ENCODE measurements at places on chromosomes 6 and 20.

DNA sequence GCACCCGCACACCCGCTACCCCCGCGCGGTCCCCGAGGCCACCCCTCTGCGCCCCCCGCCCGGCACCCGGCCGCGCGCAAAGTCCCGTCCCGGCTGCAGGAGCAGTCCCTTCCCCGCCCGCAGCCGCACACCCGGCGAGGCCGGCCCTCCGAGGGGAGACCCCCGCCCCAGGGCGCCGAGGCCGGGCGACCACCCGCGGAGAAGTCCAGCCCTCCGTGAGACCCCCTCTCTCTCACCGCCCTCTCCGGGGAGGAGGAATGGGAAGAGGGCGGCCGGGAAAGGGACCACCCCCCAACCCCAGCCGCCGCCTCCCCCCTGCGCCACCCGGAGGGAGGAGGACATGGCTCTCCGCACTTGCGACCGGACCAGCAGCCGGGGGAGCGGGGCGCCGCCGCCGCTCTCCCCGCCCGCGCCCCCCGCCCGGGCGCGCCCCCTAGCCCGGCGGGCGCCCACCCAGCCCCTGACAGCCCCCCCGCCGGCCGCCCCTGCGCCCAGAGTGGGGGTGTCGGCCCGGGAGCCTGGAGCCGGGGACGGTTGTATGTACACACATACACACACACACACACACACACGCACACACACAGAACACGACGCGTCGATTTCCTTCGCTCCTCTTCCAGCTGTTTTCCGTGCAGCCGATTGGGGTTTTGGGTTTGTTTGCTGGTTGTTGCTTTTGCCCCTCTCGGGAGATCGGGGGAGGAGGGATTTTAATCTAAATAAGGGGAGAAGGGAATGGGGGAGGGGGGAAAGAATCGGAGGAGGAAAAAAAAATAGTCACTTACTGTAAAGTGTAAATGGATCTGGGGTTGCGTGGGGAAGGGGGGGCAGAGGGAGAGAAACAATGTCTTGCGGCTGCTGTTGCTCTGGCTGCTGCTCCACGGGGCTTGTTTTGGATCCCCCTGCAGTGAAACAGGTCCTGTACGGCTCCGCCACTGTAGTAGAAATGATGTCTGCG is at the start of gene ATXN1:
ATXN1 (minus strand) TSS at position 945 of the 955 bp plus-strand sequence.
- no peak for DNase-seq

GRCh38 chr6:134451529-134451928 is 133.6 kb upstream of the SGK1 start:
- DNase-seq = no peak

DNA sequence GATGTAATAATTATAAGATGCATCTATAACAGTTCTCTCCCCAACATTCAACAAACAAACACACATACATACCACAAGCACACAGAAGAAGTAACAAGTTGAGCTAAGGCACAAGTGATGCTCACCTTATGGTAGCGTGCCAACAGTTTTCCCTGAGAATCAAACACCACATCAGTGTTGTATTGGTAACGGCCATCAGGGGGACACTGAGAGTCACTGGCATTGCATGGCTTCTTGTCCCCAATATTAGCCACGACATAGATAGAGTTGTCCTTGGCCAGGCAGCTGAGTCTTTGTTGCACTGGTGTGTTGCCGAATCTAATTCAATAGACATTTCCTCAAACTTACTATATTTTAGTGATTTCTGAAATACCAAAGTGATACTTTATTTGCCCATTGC is 14.8 kb upstream of the VNN1 start:
- DNase-seq = no peak

DNA sequence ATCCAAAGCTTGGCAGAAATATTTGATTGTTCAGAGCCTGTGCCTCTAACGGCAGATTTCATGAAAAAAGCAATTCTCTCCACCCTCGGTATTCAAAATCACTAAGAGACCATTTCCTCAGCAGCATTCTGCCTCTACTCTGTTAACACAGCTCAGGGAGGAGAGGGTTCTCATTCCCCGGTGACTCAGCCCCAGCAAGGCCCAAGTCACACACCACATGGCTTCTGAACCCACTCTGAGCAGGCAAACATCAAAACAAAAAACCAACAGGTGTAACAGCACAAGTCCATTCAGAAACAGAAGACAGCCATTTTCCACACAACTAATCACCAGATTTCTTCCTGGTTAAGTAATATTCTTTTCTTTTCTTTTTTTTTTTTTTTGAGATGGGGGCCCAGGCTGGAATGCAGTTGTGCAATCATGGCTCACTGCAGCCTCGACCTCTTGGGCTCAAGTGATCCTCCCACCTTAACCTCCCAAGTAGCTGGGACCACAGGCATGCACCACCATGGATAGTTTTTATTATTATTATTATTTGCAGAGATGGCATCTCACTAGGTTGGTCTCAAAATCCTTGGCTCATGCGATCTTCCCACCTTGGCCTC is 55.4 kb downstream of the GFOD1 start:
- no peak for DNase-seq

DNA sequence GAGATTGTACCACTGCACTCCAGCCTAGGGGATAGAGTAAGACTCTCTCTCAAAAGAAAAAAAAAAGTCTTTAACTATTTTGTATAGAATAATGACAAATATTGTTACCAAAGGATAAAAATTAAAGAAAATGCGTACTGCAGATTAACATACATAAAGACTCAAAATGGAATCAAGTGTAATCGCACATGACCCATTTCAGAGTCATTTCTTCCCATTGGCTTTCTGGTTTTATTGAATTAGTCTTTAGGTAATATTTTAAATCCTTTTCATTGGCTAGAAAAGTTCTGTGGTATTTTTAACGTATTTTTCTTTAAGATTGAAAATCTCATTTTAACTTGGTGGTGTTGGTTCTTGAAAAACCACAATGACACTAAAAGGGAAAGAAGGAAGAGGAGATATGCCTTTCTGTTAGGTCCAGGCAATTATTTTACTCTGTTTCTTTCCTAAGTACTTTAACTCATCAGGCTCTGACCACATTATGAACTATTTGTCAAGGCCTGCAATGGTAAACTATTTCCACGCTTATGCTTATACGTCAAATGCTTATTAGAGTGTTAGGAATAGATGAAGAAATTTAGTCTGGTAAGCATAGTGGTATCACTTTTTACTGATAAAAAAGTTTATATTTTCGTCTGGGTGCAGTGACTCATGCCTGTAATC is 52.3 kb downstream of the PLEKHG1 start:
- DNase-seq = no peak

DNA sequence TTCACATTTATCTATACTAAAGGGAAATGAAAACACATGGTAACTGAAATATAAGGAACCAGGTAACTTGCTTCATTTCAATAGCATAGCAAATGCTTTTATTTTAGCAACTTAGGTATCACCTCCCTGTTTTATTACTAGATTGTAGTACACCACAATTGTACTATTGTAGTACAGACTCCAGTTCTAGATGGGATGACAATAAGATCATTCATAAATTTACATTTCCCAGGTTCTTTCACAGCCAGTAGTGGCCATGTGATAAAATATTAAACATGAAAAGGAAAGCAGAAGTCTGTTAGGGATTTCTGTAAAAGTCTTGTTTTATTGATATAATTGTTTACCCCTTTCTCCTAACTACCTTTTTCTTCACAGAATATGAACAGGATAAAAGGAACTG is 97.2 kb downstream of the LMBRD1 start:
- no peak for DNase-seq

GRCh38 chr6:22476811-22477390 is 92.5 kb upstream of the HDGFL1 start:
- DNase-seq = no peak

GRCh38 chr6:125888989-125889656 is 67.4 kb upstream of the HINT3 start:
- no peak for DNase-seq

DNA sequence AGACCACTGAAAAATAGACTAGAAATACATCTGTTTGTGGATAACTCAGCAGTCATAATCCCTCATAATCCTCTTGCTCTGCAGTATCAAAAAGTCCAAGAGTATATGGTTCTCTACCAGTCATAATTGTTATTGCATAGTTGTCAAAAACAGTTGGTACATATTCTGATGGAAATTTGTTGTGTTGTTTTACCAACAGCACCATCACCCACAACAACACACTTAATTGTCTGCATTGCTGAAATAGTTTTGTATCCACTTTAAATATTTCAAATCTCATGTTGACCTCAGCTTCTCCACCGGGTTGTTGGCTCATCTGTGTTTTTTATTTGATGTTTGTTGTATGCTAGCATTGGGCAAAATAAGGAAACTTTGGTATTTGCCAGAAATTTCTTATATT is 39.4 kb downstream of the ITCH start:
- DNase-seq = no peak

GRCh38 chr6:26322645-26323482 is 42.1 kb upstream of the BTN3A2 start:
- peak; percentile 43 for DNase-seq

DNA sequence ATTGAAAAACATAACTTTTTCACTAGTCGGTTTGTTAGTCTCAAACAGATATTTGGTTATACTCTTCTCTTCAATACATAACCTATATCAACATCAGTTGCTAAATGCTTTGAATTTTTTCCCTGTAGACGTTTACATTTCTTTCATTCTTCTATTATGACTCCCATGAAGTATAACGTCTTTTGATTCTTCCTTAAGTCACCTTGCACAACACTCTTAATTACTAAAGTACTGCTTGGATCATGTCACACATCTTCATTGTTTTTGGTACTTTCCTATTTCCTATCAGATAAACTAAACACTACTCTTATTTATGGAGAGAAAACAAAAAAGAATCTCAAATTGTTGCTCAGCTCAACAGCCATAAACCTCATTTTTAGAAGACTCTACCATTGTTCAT is 23.0 kb upstream of the BMP5 start:
- DNase-seq = no peak

- no peak for DNase-seq
Measured at GRCh38 chr6:119800526-119800925, 451.0 kb upstream of the MAN1A1 start.

GRCh38 chr6:140572129-140572528 is 1197.7 kb upstream of the CITED2 start:
- no peak for DNase-seq

DNA sequence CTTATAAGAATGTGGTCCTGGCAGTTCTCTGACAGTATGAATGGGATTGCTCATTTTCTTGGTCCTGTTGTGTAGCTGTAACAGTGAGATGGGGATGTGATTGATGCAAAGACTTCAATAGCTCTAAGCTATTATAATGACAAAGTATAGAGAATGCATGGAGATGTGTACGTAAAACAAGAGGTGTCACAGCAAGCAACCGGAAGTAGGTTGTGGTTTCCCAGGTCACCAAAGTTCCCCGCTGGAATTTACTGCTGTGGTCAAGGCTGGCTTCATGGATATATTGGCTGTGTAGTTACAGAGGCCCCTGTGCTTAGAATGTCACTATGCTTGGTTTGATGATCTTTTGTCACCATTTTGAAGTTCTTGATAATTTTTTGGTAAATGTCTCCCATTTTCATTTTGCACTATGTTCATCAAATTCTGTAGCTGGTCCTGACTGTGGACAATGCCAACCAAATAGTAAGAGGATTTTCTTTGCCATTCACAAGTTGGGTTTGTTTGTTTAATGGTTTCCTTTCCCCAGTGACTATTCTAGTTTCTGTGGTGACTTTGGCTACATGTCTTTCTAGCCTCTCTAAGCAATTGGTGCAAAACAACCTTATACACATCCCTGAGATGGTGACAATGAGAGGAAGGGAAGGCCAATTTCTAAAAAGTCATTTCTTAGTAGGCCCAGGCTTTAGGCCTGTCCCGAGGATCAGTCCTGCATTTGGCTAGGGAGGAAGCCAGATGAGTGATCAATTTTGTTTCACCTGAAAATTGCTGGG is 10.5 kb downstream of the DNAH8 start:
- DNase-seq = no peak

- no peak for DNase-seq
Measured at GRCh38 chr6:101980924-101981323, 587.4 kb downstream of the GRIK2 start.

DNA sequence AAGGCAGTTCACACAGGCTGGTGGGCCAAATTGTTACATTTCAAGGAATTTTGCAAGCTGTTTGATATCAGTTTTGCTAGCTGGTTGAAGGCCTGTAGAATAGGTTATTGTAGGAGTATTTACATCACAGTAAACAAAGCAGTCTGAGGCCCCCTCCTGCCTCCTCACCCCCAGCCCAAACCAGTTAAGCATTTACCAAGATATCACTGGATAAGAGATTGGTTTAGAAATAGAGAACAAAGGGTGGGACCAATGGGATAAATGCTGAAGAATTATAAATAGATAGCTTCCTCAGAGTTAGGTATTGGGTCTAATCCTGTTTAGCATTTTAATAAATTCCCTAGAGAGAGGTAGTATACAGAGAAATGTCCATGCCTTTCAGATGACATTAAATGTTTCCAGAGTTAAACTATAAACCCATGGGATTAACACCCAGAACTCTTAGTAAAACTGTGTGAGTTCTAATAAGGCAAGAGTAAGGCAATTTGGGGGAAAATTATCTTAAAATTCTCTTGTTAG is 2.3 kb upstream of the PHACTR2 start:
- DNase-seq = no peak

DNA sequence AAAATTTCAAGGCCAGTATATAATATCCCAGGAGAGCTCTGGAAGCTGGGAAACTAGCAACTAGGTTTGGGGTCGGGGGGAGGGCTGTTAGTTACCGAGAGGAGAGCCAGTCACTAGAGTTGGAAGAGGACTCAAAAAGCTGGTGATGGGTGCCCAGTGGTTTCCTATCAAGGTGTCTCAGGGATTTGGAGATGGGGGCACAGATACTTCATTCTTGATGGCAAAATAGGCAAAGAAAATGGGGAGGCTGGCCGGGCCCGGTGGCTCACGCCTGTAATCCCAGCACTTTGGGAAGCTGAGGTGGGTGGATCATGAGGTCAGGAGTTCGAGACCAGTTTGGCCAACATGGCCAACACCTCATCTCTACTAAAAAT is 805 bp downstream of the PHF1 start:
- no peak for DNase-seq

DNA sequence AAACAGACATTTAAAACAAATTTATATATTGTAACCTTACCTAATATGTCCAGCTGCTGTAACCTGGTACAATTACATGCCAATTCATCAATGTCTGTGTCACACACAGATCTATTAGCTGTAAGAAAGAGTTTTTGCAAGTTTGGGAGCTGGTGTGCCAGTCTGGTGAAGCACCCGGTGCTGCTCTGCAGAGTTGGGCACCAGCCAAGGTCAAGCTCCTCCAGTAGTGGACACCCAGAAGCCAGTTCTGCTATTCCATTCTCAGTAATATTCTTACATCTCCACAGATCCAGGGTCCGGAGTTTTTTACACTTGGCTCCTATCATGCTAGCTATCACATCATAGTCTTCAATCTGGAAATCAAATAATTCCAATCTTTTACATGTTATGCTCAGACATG is 41.0 kb downstream of the POU3F2 start:
- no peak for DNase-seq

- no peak for DNase-seq
Measured at GRCh38 chr6:149314325-149314905, 3.1 kb upstream of the TAB2 start.

Data from activated CD4-positive, CD25-positive, alpha-beta regulatory T cell treated with anti-CD3 and anti-CD28 coated beads, Interleukin-2, amount 50 U/mL, for 16 hours (primary cell).